Brain microvascular endothelial cell (primary cell): ENCODE measurements at places on chromosomes 12 and 14.

- no peak for DNase-seq
Measured at GRCh38 chr12:50567926-50568325, 63.1 kb downstream of the DIP2B start.

DNA sequence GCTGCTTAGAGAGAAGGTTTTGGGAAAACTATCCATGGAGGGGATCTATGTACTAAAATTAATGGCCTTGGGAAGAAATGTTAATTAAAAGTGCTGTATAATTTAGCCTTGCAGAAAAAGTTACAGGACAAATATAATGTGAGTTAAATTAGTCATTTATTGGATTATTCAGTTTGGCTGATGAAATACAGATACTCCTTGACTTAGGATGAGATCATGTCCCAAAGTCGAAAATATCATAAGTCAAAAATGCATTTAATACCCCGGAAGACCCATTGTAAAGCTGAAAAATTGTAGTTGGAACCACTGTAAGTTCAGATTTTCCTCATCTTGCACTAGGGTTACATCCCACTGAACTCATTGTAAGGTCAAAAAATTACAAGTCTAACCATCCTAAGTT is 9.7 kb downstream of the RTRAF start:
- no peak for DNase-seq

GRCh38 chr14:86481104-86481503 is 951.2 kb downstream of the FLRT2 start:
- peak; percentile 5 for DNase-seq

GRCh38 chr14:77923131-77923936 is 123.4 kb downstream of the ADCK1 start:
- DNase-seq = no peak

DNA sequence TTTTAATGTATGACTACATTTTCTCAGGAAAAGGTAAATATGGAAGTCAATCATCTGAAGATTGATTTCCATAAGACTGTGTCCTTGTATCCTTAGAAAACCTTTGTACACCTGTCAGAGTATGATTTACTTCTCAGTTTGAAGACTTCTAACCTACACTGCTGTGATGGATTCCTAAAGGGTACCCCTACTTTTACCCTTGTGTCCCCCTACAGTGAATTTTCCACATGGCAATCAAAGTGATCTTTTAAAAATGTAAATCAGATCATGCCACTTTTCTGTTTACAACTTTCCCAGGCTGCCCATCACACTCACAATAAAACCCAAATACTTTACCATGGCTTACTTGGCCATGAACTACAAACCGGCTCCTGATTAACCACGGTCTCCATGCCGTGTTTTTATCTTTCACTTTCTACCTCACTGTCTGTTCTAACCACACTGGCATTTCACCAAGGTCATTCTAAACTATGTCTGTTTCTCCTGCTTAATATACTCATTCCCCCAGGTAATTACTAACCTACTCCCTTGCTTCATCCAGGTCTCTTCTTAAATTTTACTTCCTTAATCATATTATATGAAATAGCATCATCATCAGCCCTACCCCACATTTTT is 8.1 kb downstream of the DNAI7 start:
- DNase-seq = peak; percentile 29

- DNase-seq = no peak
Measured at GRCh38 chr14:54774824-54775223, 127.8 kb downstream of the GCH1 start.

- no peak for DNase-seq
Measured at GRCh38 chr14:105465209-105466031, 9.2 kb upstream of the CRIP2 start.

- peak; percentile 8 for DNase-seq
Measured at GRCh38 chr14:66403183-66403582, 83.0 kb upstream of the CCDC196 start.

GRCh38 chr12:29581631-29582030 is 84.1 kb upstream of the OVCH1 start:
- DNase-seq = peak; percentile 56

DNA sequence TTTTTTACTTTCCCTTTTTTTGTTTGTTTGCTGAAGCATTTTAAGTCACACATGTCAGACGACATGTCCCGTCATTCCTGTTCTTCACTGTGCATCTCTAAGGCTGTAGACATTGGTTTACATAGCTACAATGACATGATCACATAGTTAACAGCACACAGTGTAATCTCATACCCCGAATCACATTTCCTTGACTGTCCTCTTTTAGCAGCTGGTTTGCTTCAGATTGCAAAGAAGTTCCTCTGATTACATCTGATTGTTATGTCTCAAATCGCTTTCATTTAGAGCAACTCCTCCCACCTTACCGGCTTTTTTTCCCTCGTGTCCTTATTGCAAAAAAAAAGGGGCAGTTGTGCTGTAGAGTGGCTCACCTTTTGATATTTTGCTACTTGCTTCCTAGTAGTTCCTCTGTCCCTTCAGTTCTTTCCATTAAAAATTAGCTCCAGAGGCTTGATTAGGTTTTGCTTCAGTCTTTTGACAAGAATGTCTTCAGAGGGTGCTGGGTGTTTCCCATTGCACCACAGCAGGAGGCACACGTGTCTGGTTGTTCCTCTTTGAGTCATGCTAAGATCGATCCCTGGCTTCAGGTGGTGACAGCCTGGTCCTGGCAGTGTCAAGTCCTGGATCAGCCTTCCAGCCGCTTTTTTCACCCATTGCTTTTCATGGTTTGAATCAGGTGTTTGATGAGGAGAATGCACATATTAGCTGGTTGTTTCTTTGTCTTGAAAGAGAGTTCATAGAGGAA is 35.0 kb downstream of the ZNF664 start:
- DNase-seq = no peak

DNA sequence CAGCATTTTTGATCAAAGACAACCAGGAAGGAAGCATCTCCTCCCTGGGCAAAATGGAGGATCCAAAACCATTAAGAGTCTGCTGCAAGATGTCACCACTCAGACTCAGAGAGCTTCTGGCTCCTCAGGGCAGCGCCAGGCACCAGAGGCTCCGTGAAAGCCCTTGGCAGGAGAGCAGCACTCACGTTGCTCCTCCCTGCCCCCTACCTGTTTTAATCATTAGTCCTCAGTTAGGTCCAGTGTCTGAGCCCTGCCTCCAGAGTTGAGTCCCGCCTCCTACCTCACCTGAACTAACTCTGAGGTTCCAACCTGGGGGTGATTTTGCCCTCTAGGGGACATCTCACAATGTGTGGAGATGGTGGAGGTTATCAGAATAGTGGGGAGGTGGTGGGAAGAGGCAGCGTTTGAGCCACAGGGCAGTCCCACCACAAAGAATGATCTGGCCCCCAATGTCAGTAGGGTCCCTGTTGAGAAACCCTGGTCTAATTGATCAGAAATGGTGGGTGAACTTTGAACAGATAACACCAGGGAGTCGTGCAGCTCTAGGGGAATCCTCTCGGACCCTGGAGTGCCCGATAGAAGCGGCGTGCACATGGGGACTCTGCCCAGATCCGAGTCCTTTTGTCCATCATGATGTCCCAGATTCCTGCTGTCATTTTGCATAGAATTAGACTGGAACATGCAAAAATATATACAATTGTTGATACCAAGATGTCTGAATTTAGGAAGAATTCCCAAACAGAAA is 156.7 kb upstream of the DIO3 start:
- DNase-seq = no peak

DNA sequence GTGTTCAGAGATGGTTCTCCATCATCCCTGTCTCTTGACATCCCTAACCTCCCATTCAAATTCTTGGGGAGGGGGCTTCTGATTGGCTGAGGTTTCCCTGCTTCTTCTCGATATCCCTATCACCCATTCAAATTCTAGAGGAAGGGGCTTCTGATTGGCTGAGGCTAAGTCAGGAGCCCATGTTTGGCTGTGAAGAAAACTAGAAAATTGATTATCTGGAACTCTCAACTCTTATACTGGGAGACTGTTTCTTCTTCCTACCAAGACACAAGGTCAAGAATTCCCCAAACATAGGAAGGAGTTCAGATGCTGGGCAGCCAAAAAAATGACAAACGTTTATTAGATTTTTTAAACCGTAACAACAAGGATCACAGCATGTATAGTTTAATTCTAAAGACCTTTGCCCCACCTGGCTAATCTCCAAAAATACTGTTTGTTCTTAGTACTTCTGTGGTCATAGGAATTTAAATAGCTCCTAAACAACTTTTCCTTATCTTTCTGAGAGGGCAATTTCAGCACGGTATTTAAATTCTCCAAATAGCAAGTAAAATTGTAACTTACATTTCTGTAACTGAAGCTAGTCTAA is 26.4 kb downstream of the SPIC start:
- DNase-seq = no peak

DNA sequence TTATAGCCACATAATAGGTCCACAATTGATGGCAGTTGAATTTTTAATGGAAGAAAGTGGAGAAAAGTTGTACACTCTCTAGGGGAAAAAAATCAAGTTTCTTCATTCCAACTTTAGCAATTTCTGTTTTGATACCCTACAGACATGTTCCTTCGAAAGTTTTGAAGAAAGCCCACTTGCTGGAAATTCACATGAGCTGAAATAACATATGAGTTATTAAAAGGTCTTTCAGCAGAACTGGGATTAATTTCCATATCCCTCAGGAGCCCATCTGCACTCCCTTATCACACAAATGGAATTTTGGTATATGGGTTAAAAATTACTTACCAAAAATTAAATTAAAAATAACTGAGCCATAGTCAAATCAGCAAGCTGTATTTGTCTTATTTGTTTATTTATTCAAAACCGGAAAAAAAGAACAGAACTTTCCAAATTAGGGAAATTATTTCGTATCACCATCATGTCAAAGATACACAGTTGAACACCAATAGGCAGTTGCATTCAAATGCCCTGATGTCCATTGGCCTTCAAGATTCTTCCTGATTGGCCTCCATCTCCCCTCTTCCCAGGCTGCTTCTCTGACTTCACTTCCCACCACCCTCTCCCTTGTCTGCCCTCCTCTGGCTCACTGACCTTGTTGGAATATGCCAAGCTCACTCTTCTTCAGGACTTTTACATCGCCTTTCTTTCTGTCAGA is 445.5 kb downstream of the EGLN3 start:
- no peak for DNase-seq

- no peak for DNase-seq
Measured at GRCh38 chr12:53053218-53054111, 3.6 kb downstream of the TNS2 start.

- DNase-seq = no peak
Measured at GRCh38 chr14:73381380-73382013, 76.8 kb downstream of the NUMB start.

DNA sequence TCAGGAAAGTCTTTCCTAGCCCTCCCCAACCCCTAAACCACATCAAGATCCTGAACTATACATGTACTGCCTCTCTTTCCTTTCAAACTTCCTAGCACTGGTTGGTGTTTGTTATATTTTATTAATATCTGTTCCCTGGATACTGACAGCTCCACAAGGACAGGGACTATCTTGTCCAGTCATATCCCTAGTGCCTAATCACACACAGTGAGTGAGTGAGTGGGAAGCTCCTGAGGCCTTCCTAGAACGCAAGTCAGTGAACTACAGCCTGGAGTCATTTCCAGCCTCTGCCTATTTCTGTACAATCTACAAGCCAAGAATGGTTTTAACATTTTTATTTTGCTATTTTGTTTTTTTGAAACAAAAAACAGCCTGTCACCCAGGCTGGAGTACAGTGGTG is 7.5 kb upstream of the ACTR6 start:
- no peak for DNase-seq

DNA sequence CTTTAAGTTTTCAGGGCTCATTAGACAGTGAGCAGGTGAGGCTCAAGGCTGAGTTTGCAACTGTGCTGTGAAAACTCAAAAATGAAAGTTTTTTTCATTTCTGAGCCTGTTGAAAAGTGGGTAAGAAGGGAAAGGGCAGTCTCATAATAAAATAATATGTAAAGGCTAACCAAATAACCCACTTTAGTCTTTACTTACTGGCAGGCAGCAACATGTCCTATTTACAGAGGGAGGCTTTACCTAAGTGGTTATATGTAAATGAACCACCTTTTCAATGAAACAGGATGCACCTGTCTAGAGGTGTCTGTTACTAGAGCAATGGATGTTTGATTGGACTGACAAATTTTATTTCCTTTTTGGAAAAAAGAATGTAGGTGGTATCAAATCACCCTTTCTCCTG is 158.0 kb downstream of the ETV6 start:
- no peak for DNase-seq

- peak; percentile 81 for DNase-seq
Measured at GRCh38 chr12:28242496-28243309, 52.4 kb downstream of the CCDC91 start.

- DNase-seq = peak; percentile 58
Measured at GRCh38 chr12:6229224-6230218, 29.3 kb downstream of the CD9 start.

DNA sequence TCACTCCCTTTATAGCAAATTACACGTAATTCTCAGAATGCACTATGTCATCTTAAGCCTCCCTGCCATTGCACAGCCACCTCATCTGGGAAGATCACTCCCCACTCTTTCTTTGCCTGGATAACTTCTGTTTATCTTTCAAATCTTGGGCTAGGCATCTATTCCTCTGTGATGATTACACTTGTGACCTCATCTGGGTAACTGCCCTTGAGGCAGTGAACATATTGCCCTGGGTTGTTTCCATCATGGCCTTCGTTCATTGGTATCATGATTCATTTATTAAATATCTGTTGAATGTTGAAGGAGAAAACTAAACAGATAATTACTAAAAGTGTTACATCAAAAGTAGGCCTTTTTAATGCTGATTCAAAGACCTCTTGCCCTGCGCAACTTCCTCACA is 26.2 kb upstream of the PDE3A start:
- DNase-seq = peak; percentile 80

DNA sequence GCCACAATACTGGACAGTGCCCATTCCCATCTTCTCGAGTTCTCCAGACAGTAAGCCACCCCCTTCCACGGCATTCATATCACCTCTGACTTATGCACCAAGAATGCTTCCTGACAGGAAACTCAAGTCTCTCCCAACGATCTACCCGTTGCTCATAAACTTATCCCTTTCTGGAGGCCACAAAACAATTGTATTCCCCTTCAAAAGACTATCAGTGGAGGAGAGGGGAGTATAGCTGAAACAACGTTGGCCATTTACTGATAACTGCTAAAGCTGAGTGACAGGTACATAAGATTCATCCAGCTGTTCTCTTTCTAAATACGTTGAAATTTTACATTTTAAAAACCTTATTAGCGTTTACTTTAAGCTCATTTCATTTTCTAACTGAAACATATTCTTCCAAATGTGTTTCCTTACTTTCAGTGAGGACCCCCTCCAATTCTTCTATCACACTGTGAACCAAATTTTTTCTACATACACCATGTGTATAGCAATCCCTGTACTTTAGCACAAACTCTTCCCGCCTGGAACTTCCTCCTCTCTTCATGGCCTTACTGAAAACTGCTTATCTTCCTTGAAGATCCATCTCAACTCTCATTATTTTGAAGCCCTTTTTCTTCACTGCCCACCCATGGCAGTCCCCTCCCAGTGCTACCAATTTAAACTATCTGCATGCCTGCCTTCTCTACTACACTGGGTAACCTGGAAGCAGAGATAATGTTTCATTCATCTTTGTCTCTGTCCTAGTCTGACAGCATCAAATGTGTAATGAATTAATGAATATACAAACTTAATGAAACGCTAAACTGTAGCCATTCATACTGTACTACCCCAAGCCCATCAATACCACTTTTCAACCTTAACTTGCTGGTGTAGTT is 28.8 kb downstream of the ATXN2 start:
- peak; percentile 86 for DNase-seq

GRCh38 chr12:30934811-30935210 is 8.3 kb downstream of the TSPAN11 start:
- DNase-seq = no peak
